Kidney epithelial cell (primary cell): ENCODE measurements at places on chromosomes 1 and 21. TPM values are rescaled to one million over a fixed set of nuclear protein-coding genes. Genes with fewer than 3 reads are reported as not detected.

GRCh38 chr1:232452736-232453440 lies 177.0 kb downstream of the SIPA1L2 start:
- no peak for DNase-seq

- DNase-seq = no peak
Measured at GRCh38 chr1:177286396-177286795, 115.6 kb downstream of the BRINP2 start.

DNA sequence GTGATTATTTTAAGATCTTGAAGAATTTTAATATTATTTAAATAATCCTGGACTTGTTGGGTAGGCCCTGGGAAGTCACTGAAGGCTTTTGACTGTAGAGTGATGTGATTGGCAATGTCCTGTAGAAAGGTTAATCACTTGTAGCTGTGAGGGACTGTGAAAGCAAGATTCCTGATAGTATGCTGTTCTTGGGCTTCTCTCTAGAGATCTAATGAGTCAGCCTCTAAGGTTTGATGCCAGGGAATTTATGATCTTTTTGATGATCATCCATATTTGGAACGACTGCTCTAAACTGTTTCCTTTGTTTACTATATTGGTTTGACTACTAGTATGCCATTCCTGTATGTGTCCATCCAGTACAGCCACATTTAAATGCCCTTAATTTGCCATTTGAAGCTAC lies 56.5 kb downstream of the CAMSAP2 start:
- DNase-seq = no peak

DNA sequence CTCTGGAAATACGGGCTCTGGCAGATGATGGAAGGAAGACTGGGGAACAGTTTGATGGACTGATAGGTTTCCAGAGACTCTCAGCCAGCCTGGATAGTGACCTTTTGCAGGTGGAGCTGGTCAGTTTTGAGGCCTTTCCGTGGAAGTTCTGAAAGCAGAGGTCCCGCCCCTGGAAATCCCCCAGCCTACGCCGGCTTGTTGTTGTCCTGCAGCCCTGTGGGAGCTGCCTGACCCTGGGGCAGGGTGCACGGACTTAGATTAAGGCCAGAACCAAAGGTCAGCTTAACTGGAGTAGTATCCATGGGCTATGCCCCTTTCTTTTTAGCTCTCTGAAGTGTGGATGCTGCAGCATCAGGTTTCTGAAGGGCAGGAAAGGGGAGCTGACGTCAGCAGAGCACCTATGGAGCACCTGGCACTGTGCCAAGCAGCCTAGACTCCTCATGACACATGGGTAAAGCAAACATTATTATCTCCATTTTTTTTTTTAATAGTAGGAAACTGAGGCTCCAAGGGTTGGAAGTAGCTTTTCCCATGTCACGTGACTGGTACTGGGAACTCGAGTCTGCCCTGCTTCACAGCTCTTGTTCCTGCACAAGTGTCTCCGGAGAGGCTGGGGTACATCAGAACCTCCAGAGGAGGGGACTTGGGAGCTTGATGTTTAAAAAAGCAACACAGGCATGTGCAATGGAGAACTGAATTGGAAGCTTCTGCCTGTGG lies 38.5 kb downstream of the IER5 start:
- no peak for DNase-seq

- DNase-seq = no peak
Measured at GRCh38 chr1:92317836-92318493, 19.1 kb downstream of the RPAP2 start.

DNA sequence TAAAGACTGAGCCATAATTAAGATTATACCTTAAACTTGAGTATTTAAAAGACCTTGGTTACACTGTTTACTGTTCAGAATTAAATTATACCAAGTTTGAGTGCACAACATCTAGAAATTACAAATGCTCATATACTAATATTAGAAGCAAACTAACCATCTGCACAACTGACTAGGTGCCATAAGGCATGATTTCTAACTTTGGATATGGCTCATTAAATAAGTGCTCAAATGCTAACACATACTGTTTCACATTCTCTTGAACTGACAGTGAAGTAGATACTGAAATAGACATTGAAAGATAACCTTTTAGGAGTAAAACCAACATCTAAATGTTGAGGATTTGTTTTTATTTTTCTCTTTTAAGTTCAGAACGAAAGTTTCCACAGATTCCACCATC lies 74.1 kb downstream of the PRKAA2 start:
- DNase-seq = no peak

DNA sequence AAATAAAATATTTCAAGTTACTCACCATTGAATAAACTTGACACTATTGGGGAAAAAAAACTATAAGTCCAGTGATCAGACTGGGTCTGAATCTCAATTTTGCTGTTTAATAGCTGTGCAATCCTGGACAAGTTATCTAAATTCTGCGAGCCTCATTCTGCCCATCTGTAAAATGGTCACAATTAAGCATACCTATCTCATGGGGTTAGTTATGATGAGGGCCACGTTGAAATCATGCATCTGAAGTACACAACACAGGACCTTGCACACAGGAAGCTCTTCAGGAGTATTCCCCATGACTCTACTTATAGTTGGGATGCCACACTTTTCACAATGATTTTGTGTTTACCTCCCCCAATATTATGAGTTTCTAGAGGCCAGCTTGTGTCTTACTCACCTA lies 3.8 kb upstream of the HTR1D start:
- no peak for DNase-seq

DNA sequence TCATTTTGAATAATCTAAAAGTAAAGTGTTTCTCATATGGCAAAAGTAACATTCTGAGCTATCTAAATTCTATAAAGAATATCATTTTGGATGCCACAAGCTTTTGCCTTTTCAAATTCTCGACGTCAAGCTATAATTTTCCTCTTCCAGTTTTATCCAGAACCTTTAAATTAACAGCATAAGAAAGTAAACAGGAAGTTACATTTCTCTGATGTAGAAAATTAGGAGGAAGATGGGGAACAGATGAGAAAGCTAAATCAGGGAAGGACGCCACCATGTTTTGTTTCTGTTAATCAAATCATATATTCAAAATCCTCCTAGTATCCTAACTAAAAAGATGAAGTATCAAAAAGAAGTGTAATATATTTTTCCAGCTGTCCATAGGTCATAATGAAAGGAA lies 8.8 kb upstream of the CAMSAP2 start:
- DNase-seq = no peak

DNA sequence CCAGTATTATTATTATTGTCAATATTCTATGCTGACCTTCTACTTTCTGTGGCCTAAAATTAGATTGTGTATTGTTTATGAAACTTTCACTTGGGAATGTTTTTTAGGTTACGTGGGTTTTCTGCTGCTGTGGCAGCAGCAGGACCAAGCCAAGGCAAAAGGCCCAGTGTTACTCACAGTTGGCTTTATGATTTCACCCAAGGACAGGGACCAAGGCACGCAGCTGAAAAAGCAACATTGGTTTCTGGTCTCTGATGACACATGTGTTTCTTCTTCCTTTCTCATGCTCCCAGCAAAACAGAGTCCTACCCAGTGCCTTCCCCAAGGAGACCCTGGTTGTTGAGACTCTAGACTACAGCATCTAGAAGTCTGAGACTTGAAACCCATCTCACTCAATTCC lies 413.7 kb downstream of the SETD4 start:
- no peak for DNase-seq

DNA sequence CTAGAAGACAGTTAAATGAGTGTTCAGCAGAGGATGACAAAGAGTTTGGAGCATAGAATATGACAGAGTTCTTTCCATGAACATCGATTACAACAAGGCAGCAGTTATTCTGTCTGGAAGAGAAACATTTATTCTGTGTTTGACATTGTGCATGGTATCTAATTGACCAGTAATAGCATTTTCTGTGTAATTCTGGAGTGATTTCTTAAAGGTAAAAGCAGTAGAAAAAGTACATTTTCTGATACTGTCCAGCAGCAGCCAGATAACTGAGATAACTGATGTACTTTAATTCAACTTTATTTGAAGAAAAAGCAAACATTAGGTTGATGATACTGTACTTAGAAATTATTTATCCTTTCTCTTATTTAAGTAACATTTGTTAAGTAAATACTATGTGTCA lies 497.1 kb downstream of the AGBL4 start:
- DNase-seq = no peak

DNA sequence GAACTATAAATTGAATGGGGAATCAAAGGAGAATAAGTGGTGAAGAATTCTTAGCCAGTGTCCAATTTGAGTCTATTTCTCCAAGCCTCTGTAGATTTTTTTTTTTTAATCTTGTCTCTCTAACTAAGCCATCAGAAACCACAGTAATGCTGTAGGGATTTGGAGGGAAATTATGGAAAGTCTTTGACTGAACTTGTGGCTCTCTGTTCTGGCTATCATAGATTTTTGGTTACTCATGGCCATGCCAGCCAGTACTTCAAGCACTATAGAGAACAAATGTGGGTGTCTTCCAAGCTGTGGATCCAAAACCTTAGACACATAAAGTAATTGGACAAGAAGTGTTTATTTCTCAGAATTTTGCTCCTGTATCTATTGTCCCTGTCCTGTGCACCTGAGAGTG lies 147.9 kb downstream of the LRRC40 start:
- DNase-seq = no peak

DNA sequence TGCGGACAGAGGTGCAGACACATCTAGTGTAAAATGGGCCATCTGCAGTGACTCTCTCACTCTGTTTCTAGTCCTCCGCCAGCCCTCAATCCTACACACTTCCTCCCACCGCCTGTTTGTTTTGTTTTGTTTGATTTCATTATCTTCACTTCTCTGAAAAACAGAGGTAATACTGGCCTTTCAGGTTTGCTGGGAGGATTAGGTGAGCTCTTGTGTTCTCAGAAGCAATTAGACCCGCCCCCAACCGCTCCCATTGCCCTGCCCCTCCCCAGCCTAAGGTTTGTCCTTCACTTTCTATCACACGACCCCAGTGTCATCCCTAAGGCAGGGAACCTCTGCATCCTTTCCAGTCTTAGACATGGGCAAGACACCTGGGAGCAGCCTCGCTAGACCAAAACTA lies 43.2 kb upstream of the TACSTD2 start:
- DNase-seq = no peak

DNA sequence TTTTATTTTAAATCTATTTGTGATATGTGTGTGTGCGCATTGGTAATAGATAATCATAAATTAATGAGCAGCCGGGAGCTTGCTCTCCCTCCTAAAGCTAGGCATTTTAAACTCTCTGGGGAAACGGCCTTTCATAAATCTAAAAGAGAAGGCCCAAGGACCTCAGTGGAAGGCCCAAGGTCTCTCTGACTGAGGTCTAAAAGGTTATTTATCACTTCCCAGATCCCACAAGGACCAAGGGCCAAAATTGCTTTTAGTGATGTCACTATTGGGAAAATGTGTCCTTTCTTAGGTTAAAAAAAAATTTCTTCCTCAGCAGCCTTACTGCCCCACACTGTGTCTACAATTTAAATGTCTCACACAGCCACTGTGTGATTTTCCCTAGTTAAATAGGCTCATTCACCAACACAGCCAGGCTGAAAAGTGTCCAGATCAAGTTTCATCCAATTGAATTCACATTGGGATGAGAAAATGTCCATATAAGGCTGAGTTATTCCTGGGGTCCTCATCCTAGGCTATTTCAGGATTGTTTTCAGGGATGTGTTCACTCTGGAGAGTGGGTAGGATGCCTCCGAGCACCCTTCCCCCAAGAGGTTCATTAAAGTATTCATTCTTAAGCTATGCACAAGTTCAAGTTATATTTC lies 46.1 kb downstream of the SLC44A3 start:
- DNase-seq = peak; percentile 25

The AKR7A3 gene
- total RNA-seq = 0.33 and 0.75 TPM in 2 replicates

The POMGNT1 gene
- total RNA-seq = 96.9 and 103 TPM in 2 replicates

The S100A3 gene
- 5.8 and 12.0 TPM in 2 replicates for total RNA-seq

The OR6N1 gene
- not detected in 2 replicates for total RNA-seq

The CYP4Z1 gene
- total RNA-seq = not detected in 2 replicates

The HFM1 gene
- total RNA-seq = 0.48 and 0.79 TPM in 2 replicates
